ENCODE measurements at places on chromosomes 2 and 18.

DNA sequence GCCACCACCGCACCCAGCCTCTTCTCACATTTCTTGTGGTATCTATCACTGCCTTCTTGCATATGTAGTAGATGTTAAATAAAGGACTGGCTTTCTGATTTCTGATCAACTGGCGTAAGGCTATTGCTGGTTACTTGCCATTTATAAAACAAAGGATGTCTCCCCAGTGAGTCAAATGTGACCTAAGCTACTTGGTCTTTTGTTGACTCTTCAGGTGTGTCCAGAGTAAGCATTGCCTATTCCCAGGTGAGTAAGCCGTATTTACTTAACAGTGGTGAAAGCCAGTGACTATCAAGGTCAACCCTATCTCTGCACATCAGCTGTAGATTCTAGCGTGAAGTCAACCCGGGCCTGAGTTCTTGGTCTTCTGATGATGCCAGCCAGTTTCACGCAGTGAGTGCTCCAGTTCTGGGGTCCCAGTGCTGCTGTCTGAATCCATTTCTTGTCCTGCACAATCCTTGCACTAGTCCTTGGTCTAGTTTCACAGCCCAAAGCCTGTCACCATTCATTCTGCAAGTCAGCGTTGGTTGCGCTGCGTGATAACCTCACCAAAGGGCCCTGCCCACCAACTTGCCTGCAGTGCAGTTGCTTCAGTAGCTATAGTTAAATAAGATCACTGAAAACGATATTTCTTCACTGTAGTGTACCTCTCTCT is 120.2 kb downstream of the GBX2 start:
- no peak for DNase-seq

GRCh38 chr2:158179660-158180059 is 78.0 kb downstream of the UPP2 start:
- DNase-seq, result no peak

DNA sequence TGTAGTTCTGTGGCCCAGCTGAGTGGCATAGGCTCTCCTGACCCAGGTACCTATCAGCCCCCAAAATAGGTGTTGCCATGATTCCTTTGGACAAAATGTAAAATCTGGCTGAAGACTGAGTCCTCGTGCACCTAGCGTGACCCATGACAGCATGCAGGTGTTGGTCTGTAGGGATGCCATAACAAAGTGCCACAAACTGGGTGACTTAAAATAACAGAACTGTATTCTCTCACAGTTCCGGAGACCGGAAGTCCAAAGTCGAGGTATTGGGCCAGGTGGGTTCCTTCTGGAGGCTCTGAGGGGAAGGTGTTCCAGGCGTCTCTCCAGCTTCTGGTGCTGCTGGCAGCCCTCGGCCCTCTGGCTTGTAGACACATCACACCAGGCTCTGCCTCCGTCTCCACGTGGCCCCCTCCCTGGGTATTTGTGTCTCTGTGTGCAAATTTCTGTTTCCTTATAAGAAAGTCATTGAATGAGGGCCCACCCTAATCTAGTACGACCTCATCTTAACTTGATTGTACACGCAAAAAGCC is 34.5 kb downstream of the LRRFIP1 start:
- DNase-seq, result no peak

GRCh38 chr2:192035731-192036442 is 158.8 kb downstream of the TMEFF2 start:
- DNase-seq, result no peak

DNA sequence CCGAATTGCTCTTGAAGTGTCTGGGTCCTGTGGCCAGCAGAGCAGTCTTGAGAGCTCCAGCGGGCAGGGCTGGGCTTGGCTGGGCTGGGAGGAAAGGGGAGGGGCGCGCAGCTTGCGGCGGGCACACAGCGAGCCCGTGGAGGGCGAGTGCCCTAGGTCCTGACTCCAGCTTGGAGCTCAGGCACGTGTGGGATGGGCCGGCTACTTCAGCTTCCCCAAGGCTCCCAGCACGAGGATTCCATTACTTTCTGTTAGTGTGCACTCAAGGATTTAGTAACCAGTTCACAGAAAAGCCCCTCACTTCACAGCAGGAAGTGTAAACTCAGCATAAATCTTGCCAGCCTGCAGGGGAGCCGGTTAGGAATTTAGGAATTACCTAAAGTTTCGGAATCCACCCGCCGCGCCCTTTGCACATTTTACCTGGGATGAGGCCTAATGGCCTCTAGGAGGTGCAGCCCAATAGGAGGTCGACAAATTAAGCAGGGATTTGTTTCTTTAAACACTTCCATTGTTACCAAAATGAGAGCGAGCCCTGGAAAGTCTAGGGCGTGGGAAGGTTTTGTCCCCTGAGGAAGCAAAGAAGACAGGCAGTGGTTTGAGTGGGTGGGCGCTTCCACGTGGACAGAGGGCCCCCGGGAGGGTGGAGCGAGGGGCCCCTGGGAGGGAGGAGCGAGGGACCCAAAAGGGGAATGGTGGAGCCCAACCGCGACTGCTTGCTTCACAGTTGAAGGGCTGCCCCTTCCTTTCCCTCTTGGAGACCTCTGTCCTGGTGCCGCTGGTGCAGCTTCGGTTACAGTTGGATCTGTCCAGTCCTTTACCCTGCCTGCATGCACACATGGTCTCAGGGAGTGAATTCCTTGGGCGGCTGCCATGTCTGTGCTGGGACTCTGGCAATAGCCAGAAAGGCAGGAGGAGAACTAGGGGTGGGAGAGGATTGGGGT is 93.3 kb downstream of the CTAGE1 start:
- DNase-seq, result no peak

- no peak for DNase-seq
These were observed 210.5 kb downstream of the SH3RF3 start for GRCh38 chr2:109339519-109339966.

DNA sequence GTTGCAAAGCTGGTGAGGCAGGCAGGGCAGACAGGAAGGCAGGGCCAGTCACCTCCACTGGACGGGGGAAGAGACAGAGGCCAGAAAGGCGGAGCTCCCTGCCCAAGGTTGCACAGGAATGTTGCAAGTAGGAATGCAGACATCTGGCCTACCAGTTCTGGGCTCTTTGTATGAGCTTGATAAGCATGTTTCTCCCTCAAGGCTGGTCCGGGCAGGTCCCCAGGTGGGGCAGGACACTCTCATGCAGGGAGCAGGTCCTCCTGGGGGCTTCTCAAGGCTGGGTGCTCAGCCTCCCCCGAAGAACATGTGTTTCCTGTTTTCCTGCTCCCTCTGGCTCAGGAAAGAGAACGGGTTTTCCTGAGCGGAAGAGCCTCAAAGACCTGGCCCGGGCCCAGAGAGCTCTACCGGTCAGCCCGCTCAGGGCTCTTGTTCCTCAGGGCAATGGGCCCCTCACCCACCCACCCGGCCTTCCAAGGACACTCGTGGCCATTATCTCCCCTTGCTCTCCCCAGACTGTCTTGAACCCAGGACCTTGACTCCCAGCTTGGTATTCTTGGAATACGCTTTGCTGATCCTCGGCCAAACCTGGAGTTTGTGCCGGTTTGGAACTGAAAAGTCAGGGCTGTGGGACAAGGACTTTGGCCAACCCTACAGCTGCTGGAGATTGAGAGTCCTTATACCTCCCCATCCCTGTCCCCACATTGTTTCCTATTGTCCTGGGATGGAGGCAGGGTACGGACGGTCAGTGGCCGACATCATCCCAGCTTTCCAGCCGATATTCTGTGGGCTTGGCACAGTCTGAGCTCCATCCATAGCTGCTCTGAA is 87.7 kb upstream of the HAAO start:
- no peak for DNase-seq

DNA sequence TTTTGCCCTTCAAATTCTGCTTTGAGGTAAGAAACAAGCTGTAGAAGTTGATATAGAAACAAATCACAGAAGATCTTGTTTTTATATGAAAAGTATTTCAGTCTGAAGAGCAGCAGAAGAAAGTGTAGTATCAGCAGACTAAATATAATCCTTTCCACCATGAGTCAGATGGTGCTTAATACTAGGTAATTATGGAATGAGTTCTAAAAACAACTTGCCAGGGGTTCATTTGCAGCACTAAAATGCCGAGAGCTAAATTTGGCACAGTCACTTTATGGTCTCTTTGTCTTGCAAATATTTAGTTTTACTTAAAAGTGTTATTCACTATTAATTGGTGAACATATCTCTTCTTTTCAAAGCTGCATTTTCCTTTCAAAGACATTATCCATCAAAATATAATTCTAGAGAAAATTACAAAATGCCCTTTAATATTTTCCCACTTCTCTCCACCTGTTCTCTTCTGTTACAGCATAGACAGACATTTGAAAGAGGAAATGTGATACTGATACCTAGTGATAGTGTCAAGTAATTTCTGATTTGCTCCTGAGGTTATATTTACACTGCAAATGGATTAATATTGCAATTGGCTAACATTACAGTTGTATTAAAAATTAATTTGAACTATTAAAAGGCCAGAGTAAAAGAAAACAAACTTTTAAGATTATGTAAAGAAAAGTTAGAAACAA is 5.3 kb downstream of the MYL1 start:
- no peak for DNase-seq

- DNase-seq, result no peak
These were observed 108.6 kb downstream of the CRIM1 start for GRCh38 chr2:36464006-36464721.

GRCh38 chr18:59881728-59882656 is 17.8 kb upstream of the PMAIP1 start:
- DNase-seq, result no peak

DNA sequence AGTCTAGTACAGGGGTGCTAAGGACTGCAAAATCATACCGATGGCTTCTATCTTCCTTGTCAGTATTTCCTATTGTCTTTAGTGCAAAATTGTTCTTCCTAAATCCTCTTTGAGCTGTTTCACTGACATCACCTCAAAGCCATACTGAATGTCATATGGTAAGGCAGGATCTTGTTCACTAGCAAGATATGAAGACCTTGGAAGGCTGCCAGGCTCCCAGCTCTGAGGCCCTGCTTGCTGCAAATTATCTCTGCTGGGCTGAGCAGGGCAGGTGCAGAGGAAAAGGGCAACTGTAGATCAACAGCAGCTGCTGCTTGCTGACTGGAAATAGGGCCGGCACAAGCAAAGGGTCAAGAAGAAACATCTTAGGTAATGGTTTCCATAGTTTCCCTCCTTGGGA is 58.2 kb downstream of the PMAIP1 start:
- no peak for DNase-seq

Measured in CD4-positive, alpha-beta T cell treated with Interferon gamma for 1 hour (primary cell).